ENCODE measurements at places on chromosomes 7 and 10.
A peak's percentile ranks its signal among the peaks of the same experiment; 100 is the strongest.

- no peaks in the 10 kb centered on the region for H3K27me3 ChIP-seq
- peak; percentile 31 for DNase-seq
- H3K27ac ChIP-seq = no peak overlapping the region
Measured at GRCh38 chr10:70996549-70996948, 108.2 kb upstream of the PCBD1 start.

- H3K4me3 ChIP-seq = no peak overlapping the region
- no peak overlapping the region for H3K27ac ChIP-seq
- H3K27me3 ChIP-seq = no peaks in the 10 kb centered on the region
- no peaks in the 10 kb centered on the region for H3K36me3 ChIP-seq
Measured at GRCh38 chr10:110059925-110060324, 52.1 kb downstream of the ADD3 start.

DNA sequence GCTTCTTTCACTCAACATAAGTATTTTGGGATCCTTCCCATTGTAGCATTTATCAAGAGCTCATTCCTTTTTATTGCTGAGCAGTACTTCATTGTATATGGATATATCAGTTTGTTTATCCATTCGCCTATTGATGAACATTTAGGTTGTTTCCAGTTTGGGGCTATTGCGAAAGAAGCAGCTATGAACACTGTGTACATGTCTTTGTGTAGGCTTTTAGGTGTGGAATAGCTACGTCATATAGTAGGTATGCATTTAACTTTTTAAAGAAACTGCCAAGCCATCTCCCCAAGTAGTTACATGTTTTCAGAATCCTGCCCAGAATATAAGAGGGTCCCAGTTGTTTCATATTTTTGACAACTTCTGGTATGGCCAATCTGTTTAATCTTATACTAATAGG, 468.1 kb downstream of the IPMK start:
- no peak overlapping the region for H3K4me3 ChIP-seq
- H3K36me3 ChIP-seq = no peaks in the 10 kb centered on the region
- H3K27ac ChIP-seq = no peak overlapping the region
- no peaks in the 10 kb centered on the region for H3K27me3 ChIP-seq
- no peaks in the 10 kb centered on the region for H3K4me1 ChIP-seq

DNA sequence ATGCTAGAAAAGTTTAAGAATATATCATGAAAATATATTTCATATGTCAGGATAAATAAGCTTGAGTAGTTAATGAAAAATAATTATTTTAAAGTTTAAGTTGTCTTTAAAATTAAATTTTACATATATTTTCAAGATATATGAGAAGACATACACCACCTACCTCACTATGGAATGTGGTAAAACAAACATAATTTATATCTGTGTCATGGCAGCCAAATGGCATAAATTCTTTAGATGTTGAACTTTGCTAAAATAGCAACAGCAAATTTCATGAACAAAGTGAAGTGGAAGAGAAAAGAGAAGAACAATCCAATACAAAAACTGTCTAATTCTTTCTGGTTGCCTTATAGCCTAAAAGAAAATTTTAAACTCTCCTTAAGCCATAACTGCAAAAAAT, 39.6 kb upstream of the SLC16A12 start:
- no peaks in the 10 kb centered on the region for H3K4me1 ChIP-seq
- H3K4me3 ChIP-seq = no peak overlapping the region

DNA sequence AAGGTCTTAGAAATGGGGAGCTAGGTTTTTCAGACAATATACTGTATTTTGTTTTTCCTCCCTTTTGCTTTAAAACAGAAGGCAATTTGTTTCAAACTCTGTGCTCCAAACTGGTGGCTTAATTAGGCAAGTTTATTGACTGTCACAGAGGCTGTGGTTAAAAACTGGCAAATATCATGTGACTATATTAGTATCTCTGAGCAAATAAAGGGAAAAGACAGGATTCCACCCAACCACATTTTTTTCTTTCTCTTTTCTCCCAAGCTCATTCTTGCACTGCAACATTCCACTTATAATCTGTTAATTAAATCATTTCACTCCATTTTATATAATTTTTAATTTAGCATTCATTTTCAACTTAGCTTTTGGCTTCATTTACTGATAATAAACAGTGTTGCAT, 615.8 kb downstream of the AUTS2 start:
- no peaks in the 10 kb centered on the region for H3K27me3 ChIP-seq
- H3K4me1 ChIP-seq = no peaks in the 10 kb centered on the region
- H3K27ac ChIP-seq = no peak overlapping the region

- no peak overlapping the region for H3K27ac ChIP-seq
- no peaks in the 10 kb centered on the region for H3K4me1 ChIP-seq
- no peaks in the 10 kb centered on the region for H3K36me3 ChIP-seq
- H3K4me3 ChIP-seq = no peak overlapping the region
- no peak for DNase-seq
- H3K27me3 ChIP-seq = no peaks in the 10 kb centered on the region
Measured at GRCh38 chr10:21512573-21513404, 12.7 kb downstream of the SKIDA1 start.

GRCh38 chr7:105346593-105347322, 42.0 kb downstream of the SRPK2 start:
- DNase-seq = no peak
- H3K36me3 ChIP-seq = no peaks in the 10 kb centered on the region
- H3K4me3 ChIP-seq = no peak overlapping the region
- H3K27ac ChIP-seq = no peak overlapping the region

DNA sequence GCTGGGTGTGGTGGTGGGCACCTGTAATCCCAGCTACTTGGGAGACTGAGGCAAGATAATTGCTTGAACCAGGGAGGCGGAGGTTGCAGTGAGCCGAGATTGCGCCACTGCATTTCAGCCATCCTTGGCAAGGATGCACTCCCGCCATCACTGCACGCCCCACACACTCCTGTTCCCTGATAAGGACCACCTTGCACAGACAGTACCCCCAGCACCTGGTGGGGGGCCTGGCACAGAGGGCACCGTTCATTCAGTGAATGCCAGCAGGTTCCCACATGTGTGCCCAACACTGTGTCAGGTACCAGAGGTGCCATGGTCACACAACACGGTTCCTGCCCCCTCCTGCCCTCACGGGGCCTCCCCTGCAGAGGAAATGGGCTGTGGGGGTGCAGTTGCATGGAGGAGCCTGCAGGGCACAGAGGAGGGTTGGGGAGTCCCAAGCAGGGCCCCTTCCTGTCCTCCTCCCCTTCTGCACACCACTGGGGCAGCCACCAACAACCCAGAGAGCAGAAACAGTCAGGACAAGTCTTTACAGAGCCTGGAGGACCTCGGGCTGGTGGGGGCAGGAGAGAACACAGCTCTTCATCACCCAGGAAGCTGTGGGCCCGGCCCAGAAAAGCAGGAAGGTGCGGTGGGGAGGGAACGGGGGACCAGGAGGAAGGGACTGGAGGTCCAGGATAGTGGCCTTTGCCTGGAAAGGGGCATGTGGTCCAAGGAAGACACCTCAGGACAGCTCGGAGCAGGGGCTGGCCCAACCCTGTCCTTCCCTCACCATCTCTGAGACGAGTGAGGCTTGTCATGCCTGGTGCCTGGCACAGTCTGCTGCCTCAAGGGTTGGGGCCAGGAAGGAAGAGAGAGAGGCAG, 7.1 kb downstream of the CRYGN start:
- no peaks in the 10 kb centered on the region for H3K27me3 ChIP-seq

DNA sequence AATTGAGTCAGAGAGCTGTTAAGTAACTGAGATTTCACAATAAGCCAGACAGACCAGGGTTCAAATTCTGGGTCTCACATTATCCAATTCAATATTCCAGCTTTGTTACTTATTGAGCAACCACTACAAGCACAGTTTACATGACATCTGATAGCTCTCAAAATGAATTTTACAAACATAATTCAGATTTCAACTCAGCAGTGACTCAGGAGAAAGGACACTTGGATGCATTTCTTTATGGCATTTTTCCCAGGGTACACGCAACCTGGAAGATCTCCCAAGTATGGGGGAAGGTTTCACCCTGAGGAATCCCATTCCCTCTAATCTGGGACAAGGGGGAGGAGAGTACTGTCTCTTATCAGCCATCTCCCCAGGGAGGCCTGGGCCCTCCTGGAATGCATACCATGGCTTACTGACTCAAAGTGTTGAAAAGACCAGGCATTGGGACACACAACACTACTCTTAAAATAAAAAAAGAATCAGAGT, 102.4 kb downstream of the CFTR start:
- H3K4me3 ChIP-seq = no peak overlapping the region
- no peaks in the 10 kb centered on the region for H3K36me3 ChIP-seq
- no peaks in the 10 kb centered on the region for H3K4me1 ChIP-seq
- no peak for DNase-seq
- no peak overlapping the region for H3K27ac ChIP-seq

GRCh38 chr10:123021517-123021916, 12.7 kb downstream of the ACADSB start:
- peaks cover 1% of the 10 kb centered on the region for H3K4me1 ChIP-seq
- no peak overlapping the region for H3K4me3 ChIP-seq
- H3K27ac ChIP-seq = no peak overlapping the region
- DNase-seq = no peak

DNA sequence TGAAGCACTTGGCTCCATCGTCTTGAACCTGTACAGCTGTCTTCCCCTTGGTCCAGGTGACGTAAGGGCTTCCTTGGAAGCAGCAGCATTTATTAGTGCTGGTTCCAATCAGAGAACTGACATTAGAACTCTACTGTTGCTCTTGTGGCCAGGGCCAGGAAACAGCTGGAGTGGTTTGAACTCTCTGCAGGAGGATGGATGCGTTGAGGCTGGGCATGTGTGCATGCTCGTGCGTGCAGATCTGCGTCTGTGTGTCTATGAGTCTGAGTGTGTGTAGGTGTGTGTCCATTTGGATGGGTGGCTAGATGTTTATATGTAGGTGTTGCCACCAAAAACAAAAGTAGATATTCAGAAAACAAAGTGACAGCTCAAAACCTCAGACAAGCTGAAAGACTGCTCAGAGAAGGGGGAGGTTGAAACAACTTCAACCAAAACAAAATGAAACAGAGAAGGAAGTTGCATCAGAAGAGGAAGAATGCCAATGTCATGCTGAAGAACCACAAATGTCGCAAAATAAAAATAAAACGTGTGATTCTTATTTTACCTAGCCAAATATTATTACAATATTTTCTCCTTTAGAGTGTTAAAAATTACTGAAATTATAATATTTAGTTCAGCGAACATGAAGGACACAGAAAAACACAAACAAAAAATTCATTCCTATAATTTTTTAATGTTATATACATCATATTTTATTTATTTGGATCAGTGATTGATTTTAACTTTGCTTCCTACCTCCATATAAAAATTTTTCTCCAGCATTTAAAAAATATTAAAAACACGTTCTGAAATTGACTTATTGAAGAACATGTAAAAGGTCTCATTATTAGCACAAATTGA, 96.1 kb upstream of the MKLN1 start:
- H3K36me3 ChIP-seq = no peaks in the 10 kb centered on the region
- no peak overlapping the region for H3K27ac ChIP-seq
- H3K27me3 ChIP-seq = no peaks in the 10 kb centered on the region

DNA sequence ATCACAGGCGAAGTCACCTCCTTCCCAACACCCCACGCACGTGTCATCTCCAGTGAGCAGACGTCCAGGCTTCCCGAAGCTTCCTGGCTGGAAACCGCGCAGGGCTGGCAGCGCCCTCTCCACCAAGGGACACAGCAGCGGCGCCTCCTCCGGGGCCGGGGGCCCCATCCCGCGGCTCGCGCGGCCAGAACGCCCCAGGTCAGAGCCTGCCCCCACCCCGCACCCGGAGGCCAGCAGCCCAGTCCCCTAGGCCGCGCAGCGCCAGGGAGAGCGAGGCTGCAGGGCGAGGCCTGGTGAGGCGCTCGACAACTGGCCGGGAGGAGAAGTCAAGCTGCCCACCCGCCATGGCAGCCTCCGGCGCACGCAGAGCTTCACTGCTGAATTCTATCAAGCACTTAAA, 247.0 kb downstream of the SEMA3D start:
- no peaks in the 10 kb centered on the region for H3K36me3 ChIP-seq
- no peaks in the 10 kb centered on the region for H3K4me1 ChIP-seq
- DNase-seq = peak; percentile 66
- no peak overlapping the region for H3K27ac ChIP-seq
- H3K4me3 ChIP-seq = no peak overlapping the region

DNA sequence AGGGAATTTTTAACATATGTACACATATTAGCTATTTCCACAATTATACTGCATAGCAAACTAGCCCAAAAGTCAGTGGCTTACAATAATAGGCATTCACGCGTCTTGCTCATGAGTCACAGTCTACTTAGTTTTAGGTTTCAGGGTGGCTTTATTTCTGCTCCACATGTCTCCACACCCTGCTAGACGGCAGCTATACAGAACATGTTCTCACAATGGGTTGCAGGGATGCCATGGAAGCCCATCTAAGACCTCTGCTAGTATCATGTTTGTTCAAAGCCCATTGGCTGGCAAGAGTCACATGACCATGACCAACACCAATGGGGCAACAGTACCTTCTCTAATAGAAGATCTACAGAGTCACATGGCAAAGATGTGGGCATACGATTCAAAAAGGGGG, 96.3 kb upstream of the NEBL start:
- no peak overlapping the region for H3K4me3 ChIP-seq
- no peak overlapping the region for H3K27ac ChIP-seq
- DNase-seq = no peak
- H3K36me3 ChIP-seq = no peaks in the 10 kb centered on the region

DNA sequence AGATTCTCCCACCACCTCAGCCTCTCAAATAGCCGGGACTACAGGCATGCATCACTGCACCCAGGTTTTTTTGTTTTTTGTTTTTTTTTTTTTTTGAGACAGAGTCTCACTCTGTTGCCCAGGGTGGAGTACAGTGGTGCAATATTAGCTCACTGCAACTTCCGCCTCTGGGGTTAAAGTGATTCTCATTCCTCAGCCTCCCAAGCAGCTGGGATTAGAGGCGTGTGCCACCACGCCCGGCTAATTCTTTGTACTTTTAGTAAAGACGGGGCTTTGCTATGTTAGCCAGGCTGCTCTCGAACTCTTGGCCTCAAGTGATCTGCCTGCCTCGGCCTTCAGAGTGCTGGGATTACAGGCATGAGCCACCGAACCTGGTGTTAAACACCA, 107.5 kb upstream of the KIF5B start:
- H3K36me3 ChIP-seq = no peaks in the 10 kb centered on the region
- H3K4me3 ChIP-seq = no peak overlapping the region
- no peak for DNase-seq

- no peaks in the 10 kb centered on the region for H3K4me1 ChIP-seq
- no peak overlapping the region for H3K4me3 ChIP-seq
- H3K36me3 ChIP-seq = no peaks in the 10 kb centered on the region
- H3K27me3 ChIP-seq = no peaks in the 10 kb centered on the region
- no peak for DNase-seq
Measured at GRCh38 chr10:131559450-131559911, 248.0 kb upstream of the TCERG1L start.

- H3K27me3 ChIP-seq = no peaks in the 10 kb centered on the region
- no peak for DNase-seq
- no peak overlapping the region for H3K27ac ChIP-seq
- no peak overlapping the region for H3K4me3 ChIP-seq
- no peaks in the 10 kb centered on the region for H3K36me3 ChIP-seq
- H3K4me1 ChIP-seq = no peaks in the 10 kb centered on the region
Measured at GRCh38 chr7:19957664-19958063, 184.2 kb upstream of the TMEM196 start.
